ENCODE measurements at places on chromosomes 3 and 15. TPM values are rescaled to one million over a fixed set of nuclear protein-coding genes. Genes with fewer than 3 reads are reported as not detected.

Gene VWA5B2
- not detected for total RNA-seq

DNA sequence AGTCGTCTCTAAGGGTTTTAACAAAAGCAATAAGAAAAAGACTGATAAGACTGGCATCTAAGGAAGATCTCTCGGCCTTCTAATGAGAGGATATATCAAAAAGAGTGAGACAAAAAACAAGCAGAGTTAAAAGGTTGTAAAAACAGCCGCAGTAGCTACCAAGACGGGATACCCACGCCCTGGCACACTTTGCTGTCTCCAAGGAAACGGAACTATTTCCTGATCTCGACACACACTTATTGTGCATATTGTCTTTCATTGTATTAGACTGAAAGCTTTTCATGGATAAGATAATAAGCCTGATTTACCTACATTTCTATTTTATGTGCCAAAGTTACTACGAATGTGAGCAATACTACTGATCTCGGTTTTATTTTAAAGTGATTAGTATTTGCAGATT lies 161.5 kb upstream of the MCTP2 start:
- DNase-seq: no peak

Gene GOLGA6L10
- 0.42 TPM for total RNA-seq

Gene NR2E3
- total RNA-seq: 0.92 TPM

DNA sequence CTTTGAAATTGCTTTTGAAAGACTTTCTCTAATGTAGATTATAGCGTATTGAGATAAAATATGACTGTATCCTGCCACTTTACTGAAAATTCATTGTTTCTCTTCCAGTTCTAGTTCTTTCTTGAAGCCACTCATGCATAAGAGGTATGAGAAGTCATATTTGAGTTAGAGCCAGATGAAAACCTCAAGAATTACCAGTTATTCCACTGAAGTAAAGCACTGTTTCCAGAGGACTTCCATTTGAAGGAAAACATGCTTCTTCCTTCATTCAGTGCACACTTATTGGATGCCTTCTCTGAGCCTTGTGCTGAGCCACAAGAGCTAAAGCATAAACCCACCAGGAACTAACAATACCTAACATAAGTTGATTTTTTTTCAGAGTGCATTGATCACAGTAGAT lies 513.4 kb downstream of the ZNF385D start:
- no peak for DNase-seq

Gene LINGO1
- total RNA-seq: 0.63 TPM

Gene SI
- total RNA-seq: not detected

Gene MAN2C1
- total RNA-seq: 471 TPM

DNA sequence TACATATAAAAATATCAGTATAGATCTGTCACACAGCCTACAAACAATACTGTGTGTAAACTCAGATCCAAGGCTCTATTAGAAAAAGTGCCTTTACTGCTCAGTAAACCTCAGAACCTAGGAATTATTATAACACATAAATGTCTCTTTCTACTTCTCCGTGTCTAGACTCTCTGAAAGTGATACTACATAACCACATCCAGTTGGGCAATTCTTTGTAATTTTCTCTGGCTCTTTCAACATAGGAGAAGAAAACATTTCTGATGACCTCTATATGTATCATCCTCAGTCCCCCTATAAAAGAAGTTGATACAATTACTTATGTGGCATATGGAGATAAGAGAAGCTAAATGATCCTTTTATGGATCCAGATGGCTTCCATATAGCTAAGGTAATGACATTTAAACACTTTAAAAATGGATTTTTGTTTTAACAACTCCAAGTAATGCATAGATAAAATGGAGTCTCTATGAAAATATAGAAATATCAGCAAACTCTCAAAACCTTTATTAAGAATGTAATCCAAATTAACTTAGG lies 104.5 kb downstream of the LSAMP start:
- DNase-seq: no peak

DNA sequence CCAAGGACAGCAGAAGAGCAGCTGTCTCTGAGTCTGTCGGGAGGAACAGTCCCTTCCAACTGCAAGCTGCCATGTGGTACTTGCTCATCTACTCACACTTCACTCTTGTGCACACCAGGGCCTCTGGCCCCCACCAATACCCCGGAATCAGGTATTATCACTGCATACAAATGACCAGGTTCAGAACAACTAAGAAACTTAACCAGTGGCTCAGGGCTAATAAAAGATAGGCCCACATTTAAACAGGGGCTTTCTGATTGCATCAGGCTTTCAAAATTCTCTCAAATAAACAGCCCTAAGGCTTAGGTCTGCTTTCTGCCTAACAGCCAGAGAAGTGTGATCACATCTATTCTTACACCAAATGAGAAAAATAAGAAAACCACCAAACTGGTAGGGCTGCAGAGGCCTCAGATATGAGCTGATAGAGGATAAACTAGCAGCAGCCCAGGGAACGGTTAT lies 20.7 kb downstream of the CCDC12 start:
- DNase-seq: no peak

- no peak for DNase-seq
These were observed 159.8 kb downstream of the WNT5A start for GRCh38 chr3:55327131-55327920.

Gene PPIP5K1
- 43.5 TPM for total RNA-seq

Gene COL8A1
- total RNA-seq: 253 TPM

DNA sequence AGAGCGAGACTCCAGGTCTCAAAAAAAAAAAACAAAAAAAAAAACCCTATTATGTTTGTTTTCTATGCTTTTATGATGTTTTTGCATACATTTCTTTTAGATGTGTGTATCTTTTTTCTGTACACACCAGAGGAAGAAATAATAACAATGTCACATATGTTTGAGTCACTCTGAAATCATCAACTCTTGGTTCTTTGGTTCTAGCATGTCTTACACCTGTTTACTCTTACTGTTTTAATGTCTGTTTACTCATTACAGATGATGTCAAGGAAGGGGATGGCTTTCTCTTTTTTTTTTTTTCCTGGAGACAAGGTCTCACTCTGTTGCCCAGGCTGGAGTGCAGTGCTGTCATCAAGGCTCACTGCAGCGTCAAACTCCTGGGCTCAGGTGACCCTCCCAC lies 24.1 kb downstream of the RHOA start:
- DNase-seq: no peak

GRCh38 chr15:70044168-70044567 lies 53.5 kb downstream of the TLE3 start:
- DNase-seq: no peak

DNA sequence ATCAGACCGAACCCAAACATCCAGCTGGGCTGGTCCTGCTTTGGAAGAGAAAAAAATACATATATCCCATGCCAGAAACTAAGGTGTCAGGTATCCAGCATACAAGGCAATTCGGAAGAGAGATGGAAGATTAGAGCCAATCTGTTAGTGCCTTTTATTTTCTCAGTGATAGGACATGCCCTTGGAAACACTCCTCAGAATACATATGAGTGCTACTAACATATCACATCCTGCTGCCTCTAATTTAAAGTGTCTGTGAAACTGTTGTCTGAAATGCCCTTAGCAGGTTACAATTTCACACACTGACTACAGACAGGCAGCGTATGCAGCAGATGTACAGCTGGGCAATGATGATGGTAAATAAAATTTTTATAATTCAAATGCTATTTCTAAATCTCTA lies 78.9 kb downstream of the RBPMS2 start:
- no peak for DNase-seq

GRCh38 chr15:76829939-76830338 lies 75.2 kb downstream of the SCAPER start:
- DNase-seq: no peak

Gene RARRES1
- total RNA-seq: 9.3 TPM

Gene PP2D1
- total RNA-seq: not detected

- no peak for DNase-seq
These were observed 28.8 kb upstream of the HDAC11 start for GRCh38 chr3:13451301-13451673.

Gene DAZL
- not detected for total RNA-seq

DNA sequence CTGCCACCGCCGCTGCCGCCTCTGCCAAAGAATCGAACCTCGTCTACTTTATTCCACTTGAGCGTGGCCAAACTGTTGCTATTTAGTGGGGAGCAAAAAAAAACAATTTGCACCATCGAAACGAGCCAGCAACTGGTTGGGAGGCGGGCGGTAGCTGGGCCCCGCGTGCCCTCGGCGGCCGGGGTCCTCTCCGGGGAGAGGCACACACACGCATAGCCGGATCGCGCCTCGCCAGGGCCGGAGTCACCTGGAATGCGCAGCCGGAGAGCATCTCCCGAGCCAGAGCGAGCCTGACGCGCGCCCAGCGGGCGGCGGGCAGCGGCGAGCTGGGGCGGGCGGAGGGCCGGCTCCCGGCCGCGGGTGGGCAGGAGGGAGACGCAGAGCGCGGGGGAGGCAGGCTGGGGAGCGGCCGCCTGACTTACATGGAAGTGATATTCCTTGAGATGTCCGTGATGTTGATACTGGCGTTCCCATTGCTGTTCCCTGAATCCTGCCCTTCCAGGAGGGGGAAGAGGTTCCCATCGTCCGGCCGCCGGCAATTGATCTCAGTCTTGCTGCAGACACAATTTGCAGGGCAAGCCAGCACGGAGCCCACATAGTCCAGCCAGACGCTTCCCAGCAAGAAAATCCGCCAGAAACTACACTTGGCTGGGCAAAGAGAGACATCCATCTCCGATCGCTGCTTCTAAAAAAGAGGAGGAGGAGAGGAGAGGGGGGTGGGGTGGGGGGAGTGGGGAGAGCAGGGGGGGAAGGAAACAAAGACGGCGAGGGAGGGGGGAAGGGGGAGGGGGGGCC lies 858 bp downstream of the NTRK3 start:
- no peak for DNase-seq

- DNase-seq: no peak
These were observed 123.3 kb downstream of the XXYLT1 start for GRCh38 chr3:195147649-195148080.

- no peak for DNase-seq
These were observed 241.4 kb downstream of the EDEM1 start for GRCh38 chr3:5428607-5429516.

- DNase-seq: no peak
These were observed 59.7 kb downstream of the ATP8B4 start for GRCh38 chr15:50059203-50059772.

DNA sequence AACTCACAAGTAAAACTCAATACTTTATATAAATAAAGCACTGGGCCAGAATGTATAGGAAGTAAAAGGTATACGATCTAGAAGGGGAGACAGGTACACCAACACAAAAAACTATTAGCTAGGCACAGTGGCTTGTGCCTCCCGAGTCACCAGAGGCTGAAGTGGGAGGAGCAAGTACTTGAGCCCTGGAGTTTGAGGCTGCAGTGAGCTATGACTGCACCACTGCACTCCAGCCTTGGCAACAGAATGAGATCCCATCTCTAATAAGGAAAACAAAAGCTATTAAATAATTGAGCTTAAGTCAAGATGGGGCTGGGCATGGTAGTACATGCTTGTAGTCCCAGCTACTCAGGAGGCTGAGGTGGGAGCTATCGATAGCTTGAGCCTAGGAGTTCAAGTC lies 17.0 kb downstream of the PIK3CB start:
- no peak for DNase-seq

DNA sequence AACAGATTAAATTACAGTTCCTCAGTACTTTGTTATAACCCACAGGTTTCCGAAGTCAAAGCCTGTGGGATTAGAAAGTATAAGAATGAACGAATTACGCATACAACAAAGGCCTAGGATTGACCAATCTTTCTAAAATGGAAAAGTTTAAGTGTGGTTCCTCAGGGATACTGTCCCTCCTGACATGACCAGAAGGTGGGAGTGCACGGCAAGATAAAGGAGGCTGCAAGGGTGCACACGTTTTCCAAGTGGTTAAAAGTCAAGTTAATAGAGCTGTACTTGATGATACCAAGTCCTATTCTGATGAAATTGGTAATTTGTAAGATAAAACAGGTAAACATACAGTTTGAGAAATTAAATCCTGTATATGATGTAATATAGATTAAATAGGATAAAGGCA lies 96.2 kb downstream of the ALDH1A2 start:
- DNase-seq: no peak

- DNase-seq: no peak
These were observed 206.3 kb upstream of the ROBO1 start for GRCh38 chr3:79973917-79974595.
